ENCODE measurements at places on chromosomes 2 and 18. TPM values are rescaled to one million over a fixed set of nuclear protein-coding genes. Genes with fewer than 3 reads are reported as not detected.

Gene BOLL
- not detected for total RNA-seq

GRCh38 chr2:63301481-63301880 lies 250.9 kb downstream of the OTX1 start:
- H3K4me1 ChIP-seq, result no peaks in the 10 kb centered on the region
- no peak overlapping the region for H3K27ac ChIP-seq
- no peak overlapping the region for H3K4me3 ChIP-seq
- no peak for DNase-seq
- H3K27me3 ChIP-seq, result no peaks in the 10 kb centered on the region
- H3K36me3 ChIP-seq, result no peaks in the 10 kb centered on the region

GRCh38 chr2:125656190-125656589 lies 999.8 kb upstream of the GYPC start:
- no peak for DNase-seq
- no peak overlapping the region for H3K4me3 ChIP-seq
- no peaks in the 10 kb centered on the region for H3K36me3 ChIP-seq
- H3K27me3 ChIP-seq, result no peaks in the 10 kb centered on the region
- no peak overlapping the region for H3K27ac ChIP-seq
- H3K4me1 ChIP-seq, result no peaks in the 10 kb centered on the region

- H3K36me3 ChIP-seq, result no peaks in the 10 kb centered on the region
- DNase-seq, result no peak
- no peaks in the 10 kb centered on the region for H3K27me3 ChIP-seq
Measured at GRCh38 chr2:156779416-156780120, 343.4 kb downstream of the GPD2 start.

Gene CTNNA2
- 1.8 TPM for total RNA-seq

Gene ALPI
- total RNA-seq, result not detected

DNA sequence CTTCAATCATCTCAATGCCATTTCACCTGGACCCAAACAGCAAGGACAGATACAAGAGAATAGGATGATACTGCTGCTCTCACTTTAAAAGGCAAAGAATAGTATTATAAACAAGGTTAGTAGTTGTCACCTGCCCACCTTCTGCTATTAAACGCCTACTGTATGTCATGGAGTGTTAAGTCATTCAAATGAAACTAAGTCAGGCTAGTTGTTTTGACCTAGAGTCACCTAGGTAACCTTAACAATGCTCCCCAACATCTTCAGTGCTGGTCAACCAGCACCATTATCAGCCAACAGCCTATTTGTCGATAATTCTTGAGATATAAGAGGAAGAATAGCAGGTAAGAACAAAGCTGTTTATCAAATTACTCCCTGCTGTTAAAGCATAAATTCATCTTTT lies 39.2 kb downstream of the TRIP12 start:
- no peak for DNase-seq
- H3K27me3 ChIP-seq, result no peaks in the 10 kb centered on the region
- no peak overlapping the region for H3K27ac ChIP-seq
- no peaks in the 10 kb centered on the region for H3K4me1 ChIP-seq
- H3K36me3 ChIP-seq, result peaks cover 30% of the 10 kb centered on the region
- H3K4me3 ChIP-seq, result no peak overlapping the region

DNA sequence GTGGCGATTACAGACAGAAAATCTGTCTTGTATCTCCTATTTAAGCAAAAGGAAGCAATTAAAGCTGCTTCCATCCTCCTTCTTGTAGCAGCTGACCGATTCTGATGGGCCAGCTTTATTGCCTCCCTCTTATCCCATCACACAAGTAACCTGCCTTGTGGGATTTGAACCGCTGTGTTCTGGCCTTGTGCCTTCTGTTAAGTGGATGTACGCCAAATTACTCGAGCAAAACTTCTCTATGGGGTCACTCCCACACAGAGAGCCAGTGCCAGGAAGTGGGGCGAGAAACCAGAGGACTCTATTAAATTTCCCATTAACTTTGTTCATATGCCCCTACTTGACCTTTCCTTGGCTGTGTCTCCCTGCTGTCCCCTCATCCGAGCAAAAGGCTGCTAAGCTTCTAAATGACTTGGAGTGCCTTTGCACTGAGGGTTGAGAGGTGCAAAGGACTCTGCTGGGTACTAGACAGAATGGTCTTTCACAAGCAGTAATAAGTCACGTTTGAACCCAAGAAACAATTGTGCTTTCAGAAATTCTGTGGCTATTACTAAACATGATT lies 672.5 kb downstream of the MBD2 start:
- H3K27me3 ChIP-seq, result no peaks in the 10 kb centered on the region
- no peak overlapping the region for H3K4me3 ChIP-seq
- H3K36me3 ChIP-seq, result no peaks in the 10 kb centered on the region
- H3K27ac ChIP-seq, result no peak overlapping the region
- no peaks in the 10 kb centered on the region for H3K4me1 ChIP-seq
- no peak for DNase-seq

GRCh38 chr2:157349949-157350515 lies 24.4 kb upstream of the ERMN start:
- H3K4me3 ChIP-seq, result no peak overlapping the region
- no peak for DNase-seq
- no peaks in the 10 kb centered on the region for H3K27me3 ChIP-seq
- no peaks in the 10 kb centered on the region for H3K36me3 ChIP-seq
- H3K27ac ChIP-seq, result no peak overlapping the region

DNA sequence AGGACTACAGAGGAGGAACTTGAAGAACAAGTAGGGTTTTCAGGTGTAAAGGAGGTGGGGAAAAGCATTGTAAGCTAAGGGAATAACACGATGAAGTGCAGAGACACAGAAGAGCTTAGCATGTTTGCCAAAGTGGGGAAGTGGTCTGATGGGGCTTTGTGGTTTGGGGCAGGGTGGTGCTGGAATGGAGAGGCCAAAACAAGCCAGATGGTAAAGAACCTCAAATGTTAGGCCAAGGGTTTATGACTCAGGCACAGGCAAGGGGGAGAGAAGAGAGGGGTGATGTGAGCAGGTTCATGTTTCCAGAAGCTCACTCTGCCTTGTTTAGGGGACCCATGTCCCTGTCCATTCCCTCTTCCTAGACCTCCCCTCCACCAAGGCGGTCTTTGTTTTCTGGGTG lies 104.5 kb upstream of the YWHAQ start:
- H3K4me1 ChIP-seq, result no peaks in the 10 kb centered on the region
- H3K27me3 ChIP-seq, result no peaks in the 10 kb centered on the region
- H3K36me3 ChIP-seq, result no peaks in the 10 kb centered on the region
- H3K4me3 ChIP-seq, result no peak overlapping the region

Gene PRKAG3
- total RNA-seq, result not detected

Gene DOK1
- 16.1 TPM for total RNA-seq

Gene NFATC1
- total RNA-seq, result 11.4 TPM

Gene MSH2
- 8.0 TPM for total RNA-seq

DNA sequence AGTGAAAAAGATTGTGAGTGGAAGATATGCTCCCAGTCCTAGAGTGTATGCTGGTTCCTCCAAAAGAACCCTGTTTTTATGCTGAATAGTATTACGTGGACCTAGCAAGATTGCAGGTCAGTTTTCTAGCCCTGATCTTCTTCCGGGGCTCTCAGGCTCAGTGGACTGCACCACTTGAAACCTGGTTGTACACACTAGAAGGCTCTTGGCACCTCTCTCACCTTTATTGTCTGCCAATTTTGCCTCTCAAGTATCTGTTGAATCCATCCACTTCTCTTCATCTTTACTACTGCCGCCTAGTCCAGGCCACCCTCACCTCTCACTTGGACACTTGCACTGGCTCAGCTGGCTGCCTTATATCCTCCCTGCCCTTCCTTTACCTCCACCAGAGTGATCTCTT lies 16.8 kb downstream of the TTC39C start:
- H3K27me3 ChIP-seq, result no peaks in the 10 kb centered on the region
- no peaks in the 10 kb centered on the region for H3K4me1 ChIP-seq
- no peak overlapping the region for H3K4me3 ChIP-seq
- H3K27ac ChIP-seq, result no peak overlapping the region
- H3K36me3 ChIP-seq, result no peaks in the 10 kb centered on the region

- H3K36me3 ChIP-seq, result no peaks in the 10 kb centered on the region
- H3K4me1 ChIP-seq, result peaks cover 8% of the 10 kb centered on the region
- peak; percentile 80 for DNase-seq
- no peaks in the 10 kb centered on the region for H3K27me3 ChIP-seq
Measured at GRCh38 chr18:35386600-35387100, 9.5 kb upstream of the ZNF396 start.

Gene MYCN
- 0.54 TPM for total RNA-seq

DNA sequence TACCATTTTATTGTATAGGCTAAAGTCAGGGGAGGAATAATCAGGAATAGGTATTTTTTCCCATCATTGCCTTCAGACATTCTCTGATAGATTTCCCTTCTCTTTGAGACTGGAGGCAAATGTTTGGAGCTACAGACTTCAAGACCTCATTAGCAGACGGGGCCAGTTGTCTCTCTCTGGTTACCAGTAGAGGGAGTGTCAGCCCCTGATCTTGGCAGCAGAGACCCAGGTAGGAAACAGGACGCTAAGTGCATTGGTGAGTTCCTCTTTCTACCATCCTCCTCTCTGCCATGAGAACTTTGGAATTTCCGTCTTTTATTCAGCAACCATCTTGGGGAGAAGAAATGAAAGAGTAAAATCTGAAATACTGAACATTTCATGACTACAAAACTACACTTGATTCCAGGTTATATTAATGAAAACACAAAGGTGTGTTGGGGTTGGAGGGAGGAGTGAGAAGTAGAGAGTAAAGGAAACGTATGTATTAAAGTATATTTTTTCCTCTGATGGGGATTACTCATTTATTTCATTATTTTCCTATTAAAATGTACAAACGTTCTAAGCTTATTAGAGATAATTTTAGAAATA lies 186.2 kb upstream of the GCFC2 start:
- H3K36me3 ChIP-seq, result no peaks in the 10 kb centered on the region
- no peak for DNase-seq
- H3K27ac ChIP-seq, result no peak overlapping the region
- H3K4me3 ChIP-seq, result no peak overlapping the region
- no peaks in the 10 kb centered on the region for H3K4me1 ChIP-seq
- H3K27me3 ChIP-seq, result no peaks in the 10 kb centered on the region

DNA sequence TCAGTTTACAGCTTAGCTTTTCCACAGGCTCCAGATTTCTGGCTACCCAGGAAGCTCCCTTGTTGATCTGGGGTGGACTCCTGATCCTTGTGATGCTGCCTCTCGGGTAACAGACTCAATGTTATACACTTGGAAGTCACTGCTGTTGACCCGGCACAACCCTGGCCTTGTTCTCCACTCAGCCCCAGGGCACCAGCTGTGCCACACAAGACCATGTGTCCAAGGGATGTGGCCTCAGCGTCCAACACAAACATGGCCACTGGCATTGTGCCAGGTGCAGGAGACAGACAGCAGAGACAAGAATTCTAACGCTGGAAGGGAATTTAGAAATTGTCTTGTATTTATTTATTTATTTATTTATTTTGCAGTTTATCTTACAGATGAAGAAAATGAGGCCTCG lies 39.0 kb upstream of the PPP4R1 start:
- peak; percentile 73 for DNase-seq
- H3K4me1 ChIP-seq, result no peaks in the 10 kb centered on the region
- no peak overlapping the region for H3K27ac ChIP-seq
- no peak overlapping the region for H3K4me3 ChIP-seq
- H3K36me3 ChIP-seq, result no peaks in the 10 kb centered on the region

DNA sequence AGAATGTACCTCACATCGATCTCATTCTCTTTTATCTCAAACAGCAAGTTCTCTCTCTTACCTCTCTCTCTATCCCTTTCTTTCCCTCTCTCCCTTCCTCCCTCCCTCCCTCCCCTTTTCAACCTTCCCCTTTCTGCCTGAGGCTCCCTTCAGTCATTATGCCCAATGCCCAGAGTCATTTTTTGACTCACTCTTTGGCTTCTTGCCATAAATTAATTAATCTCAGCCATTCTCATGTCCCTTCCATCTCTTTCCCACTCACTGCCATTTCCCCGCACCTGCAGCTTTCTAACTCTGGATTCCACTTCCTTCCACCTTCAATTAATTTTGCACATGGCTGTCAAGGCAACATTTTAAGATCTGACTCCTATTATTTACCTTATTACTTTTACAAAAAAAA lies 60.1 kb downstream of the EVA1A start:
- no peaks in the 10 kb centered on the region for H3K4me1 ChIP-seq
- no peaks in the 10 kb centered on the region for H3K36me3 ChIP-seq
- H3K27ac ChIP-seq, result no peak overlapping the region
- no peak overlapping the region for H3K4me3 ChIP-seq

- no peak for DNase-seq
- H3K4me1 ChIP-seq, result no peaks in the 10 kb centered on the region
- H3K36me3 ChIP-seq, result no peaks in the 10 kb centered on the region
- peak overlapping the region; percentile 5 for H3K27ac ChIP-seq
- H3K27me3 ChIP-seq, result no peaks in the 10 kb centered on the region
Measured at GRCh38 chr18:75003764-75004690, 204.9 kb downstream of the PTGR3 start.

Gene GYPC
- 93.5 TPM for total RNA-seq

Gene CDH7
- total RNA-seq, result not detected

GRCh38 chr2:226792155-226792881 lies 7.3 kb downstream of the IRS1 start:
- H3K36me3 ChIP-seq, result no peaks in the 10 kb centered on the region
- peak overlapping the region; percentile 95 for H3K27ac ChIP-seq
- peak overlapping the region; percentile 85 for H3K4me3 ChIP-seq
- H3K4me1 ChIP-seq, result peaks cover 72% of the 10 kb centered on the region
- no peak for DNase-seq

Gene METTL8
- total RNA-seq, result 42.7 TPM

DNA sequence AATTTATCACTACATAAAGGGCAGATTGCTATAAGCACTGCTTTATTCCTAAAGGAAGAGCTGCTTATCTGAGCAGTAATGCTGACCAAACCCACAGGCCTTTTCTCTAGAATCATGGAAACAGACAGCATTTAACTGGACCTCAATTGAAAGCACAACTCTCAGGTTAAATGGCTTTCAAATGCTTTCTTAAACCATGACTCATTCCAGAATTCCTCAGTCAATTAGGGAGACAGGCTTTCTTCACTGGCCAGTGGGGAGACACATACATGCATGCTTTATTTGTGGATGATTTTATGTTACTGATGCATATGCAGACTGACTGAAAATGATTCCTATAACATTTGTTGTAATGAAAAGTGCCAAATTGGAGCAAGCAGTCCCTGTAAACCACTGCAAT lies 114.6 kb downstream of the ACVR1 start:
- no peak overlapping the region for H3K4me3 ChIP-seq
- H3K36me3 ChIP-seq, result peaks cover 22% of the 10 kb centered on the region
- DNase-seq, result no peak
- H3K27ac ChIP-seq, result no peak overlapping the region
- no peaks in the 10 kb centered on the region for H3K4me1 ChIP-seq

DNA sequence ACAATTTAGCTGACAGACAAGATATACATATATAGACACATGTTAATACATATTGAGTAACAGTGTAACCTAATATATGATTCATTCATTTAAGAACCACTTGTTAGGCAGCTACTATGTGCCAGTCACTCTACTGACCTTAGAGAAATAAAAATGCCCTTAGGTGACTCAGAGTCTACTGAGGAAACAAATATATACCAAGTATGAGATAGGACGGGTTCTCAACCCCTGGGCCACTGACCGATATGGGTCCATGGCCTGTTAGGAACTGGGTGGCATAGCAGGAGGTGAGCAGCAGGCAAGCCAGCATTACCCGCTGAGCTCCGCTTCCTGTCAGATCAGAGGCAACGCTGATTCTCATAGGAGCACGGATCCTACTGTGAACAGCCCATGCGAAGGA lies 14.8 kb downstream of the STRN start:
- H3K36me3 ChIP-seq, result no peaks in the 10 kb centered on the region
- peaks cover 22% of the 10 kb centered on the region for H3K4me1 ChIP-seq
- no peak for DNase-seq
- no peak overlapping the region for H3K4me3 ChIP-seq
- no peaks in the 10 kb centered on the region for H3K27me3 ChIP-seq
- H3K27ac ChIP-seq, result no peak overlapping the region

- DNase-seq, result no peak
- H3K36me3 ChIP-seq, result no peaks in the 10 kb centered on the region
- no peak overlapping the region for H3K4me3 ChIP-seq
- H3K27me3 ChIP-seq, result no peaks in the 10 kb centered on the region
- H3K27ac ChIP-seq, result no peak overlapping the region
Measured at GRCh38 chr18:34694591-34695165, 15.4 kb upstream of the DTNA start.

Measured in sigmoid colon (tissue), 7 donors.